ENCODE measurements at places on chromosomes 12 and 14.

DNA sequence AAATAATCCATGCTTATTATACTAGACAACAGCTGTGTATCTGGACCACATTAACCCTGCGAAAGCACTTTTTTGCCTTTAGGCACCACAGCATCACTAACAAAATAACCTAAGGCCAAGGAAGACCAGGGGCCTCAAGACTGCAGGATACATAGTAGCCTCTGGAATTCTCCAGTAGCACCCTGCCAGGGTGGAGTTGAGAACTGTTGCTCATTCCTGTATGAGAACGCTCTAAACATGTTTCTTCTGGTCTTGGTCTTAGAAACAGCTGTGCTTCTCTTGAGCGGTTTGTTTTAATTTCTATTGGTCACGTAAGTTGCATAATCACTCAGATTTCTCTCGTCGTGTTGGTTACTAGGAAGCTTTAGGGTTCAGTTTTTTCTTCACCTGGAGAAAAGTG is 7.9 kb downstream of the B4GALNT3 start:
- DNase-seq: no peak

DNA sequence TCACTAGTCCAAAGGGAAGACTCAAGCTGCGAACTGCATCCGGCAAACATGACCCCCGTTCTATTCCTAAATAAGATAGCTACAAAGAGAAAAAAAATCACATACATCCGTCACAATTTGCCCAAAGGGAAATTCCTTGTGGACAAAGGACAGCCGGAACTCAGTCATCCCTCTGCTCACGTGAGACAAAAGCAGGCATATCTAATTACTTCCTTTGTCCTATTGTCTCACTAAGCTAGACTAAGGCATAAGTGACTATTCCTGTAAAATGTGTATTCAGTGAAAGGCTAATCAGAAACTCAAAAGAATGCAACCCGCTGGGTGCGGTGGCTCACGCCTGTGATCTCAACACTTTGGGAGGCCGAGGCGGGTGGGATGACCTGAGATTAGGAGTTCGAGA is 27.2 kb upstream of the NINJ2 start:
- no peak for DNase-seq

GRCh38 chr14:74281069-74281468 is 21.7 kb downstream of the ABCD4 start:
- no peak for DNase-seq

- DNase-seq: no peak
Measured at GRCh38 chr14:76502219-76502618, 126.3 kb downstream of the ESRRB start.

GRCh38 chr12:64428956-64429355 is 23.0 kb upstream of the TBK1 start:
- no peak for DNase-seq

DNA sequence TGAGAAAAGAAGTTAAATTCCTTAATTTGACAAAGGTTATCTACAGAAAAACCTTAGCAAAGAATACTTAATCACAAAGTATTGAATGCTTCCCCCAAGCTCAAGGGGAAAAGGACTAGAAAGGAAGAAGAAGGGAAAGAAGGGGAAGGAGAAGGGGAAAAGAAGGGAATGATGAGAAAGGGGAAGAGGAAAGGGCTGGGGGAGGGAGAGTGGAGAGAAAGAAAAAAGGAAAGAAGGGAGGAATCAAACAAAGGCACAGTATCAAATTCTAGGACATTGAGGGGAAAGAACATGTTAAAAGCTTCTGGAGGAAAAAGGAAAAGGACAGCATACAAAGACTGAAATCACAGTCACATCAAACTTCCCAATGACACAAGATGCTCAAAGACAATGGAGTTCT is 70.3 kb downstream of the BCL2L14 start:
- DNase-seq: no peak

- DNase-seq: no peak
Measured at GRCh38 chr12:112946236-112947000, 8.1 kb downstream of the OAS3 start.
